ENCODE measurements at places on chromosomes 4 and X.

DNA sequence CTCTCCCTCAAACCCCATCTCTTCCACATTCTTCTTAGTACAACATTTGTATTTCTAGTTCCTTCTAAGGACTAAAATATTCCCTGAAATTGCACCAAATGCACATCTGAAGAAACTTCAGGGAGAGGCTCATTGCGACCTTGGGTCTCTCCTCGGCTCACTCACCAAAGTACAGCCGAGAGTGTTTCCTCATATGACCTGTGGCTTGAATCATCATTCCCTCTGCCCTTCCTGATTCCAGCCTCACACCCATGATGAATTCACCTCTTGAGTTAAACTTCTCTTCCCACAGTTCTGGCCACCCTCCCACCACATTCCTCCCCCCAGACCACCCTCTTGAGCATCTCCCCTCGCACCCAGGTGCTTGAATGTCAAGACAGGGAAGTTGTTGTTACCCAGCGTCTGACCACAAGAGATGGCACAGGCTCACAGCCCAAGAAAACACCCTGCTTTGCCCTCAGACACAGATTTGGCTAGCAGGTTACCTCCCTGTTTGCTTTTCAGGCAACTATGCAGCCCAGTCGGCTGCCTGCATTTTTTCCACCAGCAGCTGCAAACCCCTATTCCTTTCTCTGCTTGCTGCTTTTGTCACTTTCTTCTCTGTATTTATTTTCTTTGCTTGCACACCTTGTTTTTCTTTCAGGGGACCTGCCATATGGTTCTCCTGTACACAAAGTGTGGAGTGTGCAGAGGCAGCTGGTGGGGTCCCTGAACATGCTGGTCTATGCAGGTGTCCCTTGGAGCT is 214.8 kb downstream of the SPATA18 start:
- DNase-seq = no peak

DNA sequence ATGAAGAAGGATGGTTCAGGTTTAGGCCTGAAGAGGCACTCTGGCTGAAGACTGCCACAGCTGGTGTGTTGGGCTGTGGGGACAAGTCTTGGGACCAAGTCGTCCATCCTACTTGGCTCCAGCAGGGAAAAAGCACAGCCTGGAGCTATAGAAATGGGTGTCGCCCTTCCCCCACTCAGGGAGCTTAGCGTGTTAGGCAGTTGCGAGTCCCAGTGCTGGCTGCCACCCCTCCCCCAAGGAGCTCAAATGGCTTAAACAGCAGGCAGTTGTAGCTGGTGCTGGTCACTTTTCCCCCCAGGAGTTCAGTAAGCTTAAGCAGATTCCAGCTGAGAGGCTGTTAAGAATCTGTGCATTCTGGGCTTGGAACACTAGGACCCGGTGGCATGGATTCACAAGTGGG is 319.5 kb upstream of the POF1B start:
- no peak for DNase-seq

DNA sequence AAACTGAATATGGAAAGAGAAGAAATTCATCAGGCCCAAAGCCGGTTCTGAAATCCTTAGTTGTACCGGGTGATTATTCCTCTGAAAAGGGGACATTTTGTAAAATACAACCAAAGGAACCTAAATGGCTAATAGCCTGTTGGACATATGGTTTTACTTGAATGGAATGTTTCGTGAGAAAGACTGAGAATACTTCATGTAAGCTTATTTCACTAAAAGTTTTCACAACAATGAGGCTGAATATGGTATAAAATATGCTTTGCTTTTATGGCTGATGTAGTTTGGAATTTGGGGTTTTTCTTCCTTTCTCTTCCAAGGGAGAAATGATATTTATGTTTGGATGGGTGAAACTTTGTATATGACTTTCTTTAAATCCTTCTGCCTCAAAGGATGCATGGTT is 2.7 kb downstream of the GRIA3 start:
- no peak for DNase-seq

DNA sequence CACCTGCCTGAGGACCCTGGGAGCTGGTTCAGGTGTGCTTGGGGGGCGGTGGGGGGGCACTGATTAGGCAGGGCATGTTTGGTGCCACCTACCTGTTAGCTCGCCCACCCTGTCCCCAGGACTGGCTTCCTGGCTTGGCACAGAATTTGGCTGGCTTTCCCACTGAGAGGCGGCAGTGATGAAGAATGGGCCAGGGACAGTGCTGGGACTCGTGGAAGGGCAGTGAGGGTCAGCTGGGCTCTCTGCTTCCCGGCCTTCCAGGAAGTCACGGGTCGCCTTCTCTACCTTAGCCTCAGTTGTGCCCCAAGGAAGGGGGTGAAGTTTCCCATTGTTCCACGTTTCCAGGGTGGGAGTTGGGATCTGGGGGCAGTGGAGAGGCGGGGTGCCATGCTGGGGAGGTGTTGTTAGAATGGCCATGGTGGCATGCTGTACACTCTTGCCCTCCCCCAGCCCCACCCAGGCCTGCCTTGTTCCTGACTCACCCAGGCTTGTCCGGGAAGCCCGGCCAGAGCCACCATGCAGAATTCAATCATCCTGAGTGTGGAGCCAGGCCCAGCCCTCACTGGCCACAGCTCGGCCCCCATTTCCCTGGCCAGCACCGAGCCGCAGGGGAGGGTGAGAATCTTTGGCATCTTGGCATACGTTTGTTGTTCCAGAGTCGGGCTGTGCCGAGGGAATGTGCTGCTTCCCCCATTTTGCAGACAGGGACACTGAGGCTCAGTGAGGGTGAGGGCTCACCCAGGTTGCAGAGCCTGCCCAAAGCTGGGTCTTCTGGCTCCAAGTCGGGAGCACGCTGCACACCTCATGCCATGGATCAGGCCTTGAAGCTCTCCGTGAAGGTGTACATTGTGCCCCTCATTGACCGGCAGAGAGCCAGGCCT is 21.9 kb upstream of the GPR78 start:
- no peak for DNase-seq

- DNase-seq = no peak
Observed at GRCh38 chr4:183552274-183553146, 47.7 kb downstream of the ING2 start.

- DNase-seq = no peak
Observed at GRCh38 chrX:148609515-148610327, 109.3 kb downstream of the AFF2 start.

DNA sequence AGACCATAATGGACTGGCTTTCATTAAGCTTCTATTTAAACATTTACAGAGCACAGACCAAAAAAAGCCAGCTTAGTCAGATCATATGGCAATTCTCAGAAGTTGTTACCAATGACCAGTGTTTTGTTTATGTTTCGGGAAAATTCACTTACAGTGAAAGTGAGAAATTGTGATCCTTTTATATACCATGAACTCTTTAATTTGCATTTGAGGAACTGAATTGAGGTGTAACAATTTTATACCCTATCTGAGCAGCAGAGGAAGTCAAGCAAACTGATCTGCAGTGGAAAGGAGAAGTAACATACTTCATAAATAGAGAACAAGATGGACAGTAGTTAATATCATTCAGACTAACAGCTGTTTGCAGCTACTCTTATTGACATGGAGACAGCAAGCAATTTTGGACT is 97.1 kb downstream of the TMA16 start:
- DNase-seq = no peak
